ENCODE measurements at places on chromosomes 5 and 9.
A peak's percentile ranks its signal among the peaks of the same experiment; 100 is the strongest.

- no peak for DNase-seq
These were observed 12.8 kb downstream of the FER start for GRCh38 chr5:108760512-108760911.

DNA sequence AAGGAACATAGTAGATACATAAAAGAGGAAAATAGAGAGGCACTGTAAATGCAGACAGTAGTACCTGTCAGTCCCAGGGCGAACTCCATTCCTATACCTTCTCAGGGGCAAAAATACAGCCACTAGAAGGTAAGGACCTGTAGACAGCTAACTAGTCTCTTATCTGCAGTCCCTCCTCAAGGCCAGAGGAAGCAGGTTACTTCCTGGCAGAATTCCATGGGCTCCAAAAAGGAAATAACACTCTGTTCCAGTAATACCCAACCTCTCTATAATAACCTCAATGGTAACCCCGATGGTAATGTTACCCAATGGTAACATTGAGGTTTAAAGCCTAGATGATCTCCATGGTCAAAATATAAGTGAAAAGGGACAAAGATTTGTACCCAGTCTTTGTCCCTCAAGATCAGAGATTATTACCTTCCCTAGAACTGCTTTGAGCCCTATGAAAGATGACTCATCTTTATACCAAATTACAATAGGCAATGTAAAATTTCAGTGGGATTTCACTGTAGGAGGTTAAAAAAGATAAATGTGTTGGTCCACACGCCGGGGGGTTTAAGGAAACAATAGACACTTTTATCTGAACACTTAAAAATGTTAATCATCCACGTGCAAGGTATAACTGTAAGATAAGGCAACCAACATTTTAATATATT, 113.0 kb downstream of the DENND1A start:
- DNase-seq: no peak

DNA sequence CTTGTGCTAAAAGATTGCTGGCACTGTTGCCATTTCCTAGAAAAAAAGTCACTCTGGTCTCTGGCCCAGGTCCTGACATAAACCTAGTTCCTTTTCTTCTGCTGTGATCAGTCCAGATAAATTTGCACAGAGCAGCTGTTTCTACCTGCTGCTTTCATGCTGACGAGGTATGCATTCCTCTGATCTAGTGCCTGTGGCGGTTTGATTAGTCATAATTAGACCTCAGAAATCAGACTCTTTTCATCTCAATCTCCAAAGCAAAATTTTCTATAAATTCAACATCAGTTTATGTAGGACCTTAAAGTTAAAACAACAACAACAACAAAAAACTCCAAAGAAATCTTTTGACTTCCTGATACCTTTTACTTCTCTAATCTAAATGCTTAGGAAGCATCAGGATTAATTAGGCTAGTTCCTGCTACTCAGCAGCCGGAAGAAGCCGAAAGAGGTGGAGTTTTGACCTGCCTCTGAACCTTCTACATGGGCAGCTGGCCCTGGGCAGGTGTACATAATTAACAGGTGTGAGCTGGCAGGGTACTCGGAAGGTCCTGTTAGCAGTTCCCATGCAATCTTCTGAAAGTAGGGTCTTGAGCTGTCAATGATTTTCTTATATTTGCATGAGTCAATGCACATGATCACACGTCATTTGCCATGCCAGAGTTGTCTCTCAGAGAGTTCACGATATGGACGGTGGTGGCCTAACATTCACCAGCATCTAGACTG, 83.3 kb upstream of the CCDC112 start:
- peak; percentile 9 for DNase-seq

DNA sequence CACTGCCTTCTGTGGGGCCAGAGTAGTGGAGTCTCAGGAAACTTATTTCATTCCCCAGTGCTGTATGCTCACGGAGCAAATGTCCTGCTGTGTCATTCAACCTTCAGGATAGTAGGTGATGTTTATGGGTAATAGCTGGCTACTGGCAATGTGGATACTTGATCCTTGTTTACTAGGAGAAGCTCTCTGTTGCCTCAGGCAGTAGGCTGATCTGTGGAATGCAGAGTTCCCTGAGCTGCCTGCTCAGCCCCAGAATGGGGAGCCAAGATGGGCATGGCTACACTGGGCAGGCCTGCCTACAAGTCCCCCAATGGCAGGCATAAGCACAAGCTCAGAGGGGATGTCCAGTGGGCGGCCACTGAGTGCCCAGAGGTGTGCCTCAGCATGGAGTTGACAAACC, 323.1 kb upstream of the KCNN2 start:
- no peak for DNase-seq

DNA sequence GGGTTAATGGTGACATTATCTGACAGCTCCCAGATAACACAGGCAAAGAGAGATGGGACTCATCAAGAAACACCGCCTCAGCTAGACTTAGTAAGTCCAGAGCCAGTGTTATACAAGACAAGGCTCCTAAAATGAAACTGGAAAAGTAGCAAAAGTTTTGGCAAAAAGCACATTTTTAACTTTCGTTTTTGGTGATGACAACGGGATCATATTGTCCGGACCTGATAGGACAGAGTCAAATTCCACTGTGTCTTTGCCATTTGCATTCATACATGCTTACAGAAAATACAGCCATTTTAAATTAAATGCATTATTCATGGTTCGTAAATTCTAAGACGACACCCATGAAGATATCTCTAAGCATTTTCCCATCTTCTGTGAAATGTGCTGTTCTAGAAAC, 152.1 kb downstream of the CRB2 start:
- DNase-seq: no peak

DNA sequence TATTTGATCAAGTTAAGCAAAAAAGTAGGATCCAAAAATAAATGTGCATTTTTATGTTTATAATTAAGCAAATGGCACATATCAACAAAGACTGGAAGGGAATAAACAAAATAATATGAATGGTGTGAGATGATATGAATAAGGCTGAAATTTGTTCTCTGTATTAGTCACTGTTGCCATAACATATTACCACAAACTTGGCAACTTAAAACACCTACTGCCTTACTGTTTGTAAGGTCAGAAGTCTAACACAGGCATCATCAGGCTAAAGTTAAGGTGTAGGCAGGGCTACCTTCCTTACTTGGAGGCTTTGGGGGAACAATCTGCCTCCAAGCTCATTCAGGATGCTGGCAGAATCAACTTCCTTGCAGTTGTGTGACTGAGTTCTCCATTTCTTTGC, 19.3 kb downstream of the PGGT1B start:
- no peak for DNase-seq

DNA sequence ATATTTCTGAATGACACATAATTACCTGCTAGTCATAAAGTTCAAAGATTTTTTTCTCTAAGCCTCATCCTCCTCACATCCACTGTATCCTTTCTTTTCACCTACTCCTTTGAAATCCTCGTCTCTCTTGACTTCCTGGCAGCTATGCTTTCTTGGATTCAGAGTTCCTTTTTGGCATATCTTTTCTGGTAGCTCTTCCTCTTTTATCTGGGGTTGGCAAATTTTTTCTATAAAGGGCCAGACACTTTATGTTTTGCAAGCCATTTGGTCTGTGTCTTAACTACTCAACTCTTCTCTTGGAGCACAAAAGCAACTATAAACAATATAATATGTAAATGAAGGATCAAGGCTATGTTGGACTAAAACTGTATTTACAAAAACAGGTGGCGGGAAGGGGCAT, 197.5 kb downstream of the KIAA0825 start:
- no peak for DNase-seq

DNA sequence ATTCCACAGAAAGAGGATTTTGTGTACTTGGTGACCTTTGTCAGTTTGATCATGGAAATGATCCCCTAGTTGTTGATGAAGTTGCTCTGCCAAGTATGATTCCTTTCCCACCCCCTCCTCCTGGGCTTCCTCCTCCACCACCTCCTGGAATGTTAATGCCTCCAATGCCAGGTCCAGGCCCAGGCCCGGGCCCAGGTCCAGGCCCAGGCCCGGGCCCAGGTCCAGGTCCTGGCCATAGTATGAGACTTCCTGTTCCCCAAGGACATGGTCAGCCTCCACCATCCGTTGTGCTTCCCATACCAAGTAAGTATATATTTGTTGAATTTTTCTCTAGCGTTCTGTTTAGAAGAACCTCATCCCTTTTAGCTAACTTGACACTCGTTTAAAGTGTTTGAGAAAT, 30.0 kb downstream of the RBM27 start:
- DNase-seq: no peak
